Caco-2 (cell line): ENCODE measurements at places on chromosomes 2 and 18.

DNA sequence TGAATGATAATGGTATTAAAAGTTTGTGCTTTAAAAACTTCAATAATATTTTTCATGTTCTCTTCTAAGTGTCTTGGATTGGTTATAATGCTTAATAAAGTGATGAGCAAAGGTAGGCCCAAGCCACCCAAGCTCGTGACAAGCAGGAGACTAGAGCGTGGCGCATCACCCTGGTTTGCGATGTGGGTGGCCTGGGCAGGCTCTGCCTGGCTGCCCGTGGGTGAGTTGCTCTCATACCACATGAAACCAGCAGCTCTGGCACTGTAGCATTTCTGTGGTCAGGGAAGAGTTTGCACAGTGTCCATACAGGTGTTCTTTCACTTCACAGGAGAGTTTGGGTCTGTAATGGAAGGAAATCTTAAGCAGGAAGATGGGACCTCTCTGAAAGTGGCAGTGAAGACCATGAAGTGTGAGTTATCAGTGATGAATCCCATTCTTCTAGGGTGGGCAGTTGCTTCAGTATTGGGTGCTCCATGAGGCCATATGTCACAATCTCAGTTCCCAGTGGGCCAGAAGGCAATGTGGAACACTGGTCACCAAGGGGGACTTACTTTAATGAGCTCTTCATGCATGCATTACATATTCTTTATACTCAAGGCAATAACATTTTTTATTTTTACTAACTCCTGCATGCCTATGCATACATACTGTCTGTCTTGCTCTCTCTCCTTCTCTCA is 51.4 kb upstream of the TMEM87B start:
- DNase-seq: no peak

GRCh38 chr2:25297738-25298137 is 44.0 kb downstream of the DNMT3A start:
- no peak for DNase-seq

GRCh38 chr2:227260041-227260440 is 65.0 kb upstream of the MFF start:
- DNase-seq: no peak

DNA sequence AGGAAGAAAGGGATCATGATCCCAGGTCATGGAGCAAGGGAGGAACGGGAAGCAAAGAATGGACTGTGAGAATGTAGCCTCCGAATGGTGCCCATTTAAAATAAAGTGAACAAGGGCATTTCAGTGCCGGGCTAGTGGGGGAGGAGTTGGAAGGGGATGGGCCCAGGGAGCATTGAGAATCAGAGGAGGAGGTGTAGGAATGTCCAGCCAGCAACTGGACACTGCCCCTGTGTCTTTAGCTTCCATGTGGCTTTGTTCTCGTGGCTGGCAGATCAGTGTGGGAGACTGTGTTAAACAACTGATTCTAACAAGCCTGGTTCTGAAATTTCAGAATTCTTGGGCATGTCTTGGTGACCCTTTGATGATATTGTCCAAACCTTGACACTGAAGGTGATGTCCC is 1.4 kb upstream of the RNF103 start:
- no peak for DNase-seq

DNA sequence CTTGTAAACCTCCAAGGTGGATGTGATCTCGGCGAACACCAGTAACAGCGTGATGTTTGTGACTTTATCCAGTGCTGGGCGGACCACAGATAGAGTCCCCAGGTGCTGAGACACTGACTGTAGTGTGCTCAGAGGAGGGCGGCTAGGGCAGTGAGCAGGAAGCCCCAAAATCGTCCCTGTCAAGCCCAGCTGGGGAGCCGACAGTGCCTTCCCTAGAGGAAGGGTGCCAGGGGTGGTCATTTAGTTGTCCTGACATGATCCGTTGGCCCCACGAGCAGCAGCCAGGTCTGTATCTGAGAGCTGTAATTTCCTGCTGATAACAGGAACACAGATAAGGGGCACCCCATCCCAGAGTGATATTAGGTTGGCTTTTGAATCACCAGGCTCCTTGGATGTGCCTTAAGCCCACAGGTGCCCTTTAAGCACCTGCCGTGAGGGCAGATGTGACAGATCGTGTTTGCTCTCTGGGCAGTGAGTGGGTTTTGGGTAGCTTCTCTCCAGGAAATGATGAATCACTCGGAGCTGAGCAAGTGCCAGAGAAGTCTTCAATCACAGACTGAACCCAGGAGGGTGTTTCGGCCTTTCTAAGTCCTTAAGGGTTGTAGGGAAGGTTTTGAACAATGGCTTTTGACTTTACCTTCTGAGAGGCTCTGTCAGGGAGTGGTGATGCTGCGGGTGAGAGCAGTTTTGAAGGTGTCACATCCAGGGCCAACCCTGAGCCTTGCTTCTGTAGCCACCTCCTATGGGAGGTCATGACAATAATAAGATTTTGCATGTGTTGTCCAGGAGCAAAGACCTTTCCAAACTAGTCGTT is 7.7 kb downstream of the LPIN1 start:
- no peak for DNase-seq

- no peak for DNase-seq
Observed at GRCh38 chr2:12304564-12305171, 412.1 kb upstream of the TRIB2 start.

DNA sequence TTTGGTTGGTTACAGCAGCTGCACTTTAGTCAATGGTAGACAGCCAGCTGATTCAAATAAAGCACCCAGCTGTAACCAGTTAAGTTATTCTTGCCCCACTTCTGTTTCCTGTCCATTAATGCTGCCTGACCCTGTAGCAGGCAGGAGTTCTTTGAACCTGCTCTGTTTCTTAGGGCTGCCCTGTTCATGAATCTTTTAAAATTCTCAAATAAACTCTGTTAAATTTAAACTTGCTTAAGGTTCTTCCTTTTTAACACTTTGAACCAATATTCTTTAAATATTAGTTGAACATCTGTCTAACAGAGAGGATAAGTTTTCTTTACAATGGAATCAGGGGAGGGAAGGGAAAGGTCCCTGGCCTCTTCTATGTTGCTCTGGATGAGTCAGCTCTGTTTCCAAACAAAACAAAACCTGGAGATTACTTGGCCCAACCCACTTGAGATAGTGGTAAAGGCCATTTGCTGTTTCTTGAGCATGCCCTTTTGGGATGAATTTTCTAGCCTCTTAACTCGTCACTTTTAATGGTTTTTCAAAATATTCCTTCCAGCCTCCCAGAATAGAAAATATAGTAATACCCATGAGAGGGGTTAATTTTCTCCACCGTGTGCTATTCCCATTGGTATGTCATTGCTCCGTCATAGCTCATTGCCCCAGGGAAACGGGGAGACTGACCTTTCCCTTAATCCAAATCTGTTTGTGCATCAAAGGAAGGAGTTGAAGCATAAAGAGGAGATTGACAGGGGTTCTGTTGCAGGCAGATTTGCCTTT is 112.1 kb upstream of the FHL2 start:
- peak; percentile 48 for DNase-seq

DNA sequence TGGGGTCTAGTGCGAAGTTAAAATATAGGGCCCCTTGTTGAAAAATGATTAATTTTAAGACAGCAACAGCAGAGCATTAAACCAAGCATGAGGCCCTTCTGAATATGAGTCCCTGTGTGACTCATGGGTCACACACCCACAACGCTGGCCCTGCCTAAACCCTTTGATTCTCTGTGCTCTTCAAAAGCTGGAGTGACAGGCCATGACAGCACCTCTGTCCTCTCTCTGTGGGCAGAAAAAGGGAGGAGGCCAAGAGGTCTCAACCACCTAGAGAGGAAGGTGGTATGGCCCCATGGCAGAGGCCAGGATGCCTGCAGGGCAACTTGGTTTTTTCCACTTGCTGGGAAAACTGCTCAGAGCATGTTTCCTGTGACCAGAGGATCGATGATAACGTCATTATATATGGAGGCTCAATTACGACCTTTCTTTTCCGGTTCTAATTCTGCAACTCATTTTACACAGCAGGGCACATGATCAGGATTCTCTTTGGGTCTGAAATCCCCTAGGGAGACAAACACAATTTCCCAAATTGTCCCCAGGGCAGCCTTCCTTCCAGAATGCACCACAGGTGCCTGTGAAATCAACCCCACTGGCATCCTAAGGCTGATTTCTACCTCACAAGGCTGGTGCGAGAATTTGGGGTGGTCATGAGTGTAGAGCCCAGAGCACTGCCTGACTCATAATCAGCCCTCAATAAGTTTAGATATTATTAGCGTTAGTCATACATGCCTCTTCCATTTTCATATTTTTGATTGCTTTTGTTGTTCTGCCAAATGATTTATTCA is 102.0 kb upstream of the PPP1CB start:
- DNase-seq: no peak

DNA sequence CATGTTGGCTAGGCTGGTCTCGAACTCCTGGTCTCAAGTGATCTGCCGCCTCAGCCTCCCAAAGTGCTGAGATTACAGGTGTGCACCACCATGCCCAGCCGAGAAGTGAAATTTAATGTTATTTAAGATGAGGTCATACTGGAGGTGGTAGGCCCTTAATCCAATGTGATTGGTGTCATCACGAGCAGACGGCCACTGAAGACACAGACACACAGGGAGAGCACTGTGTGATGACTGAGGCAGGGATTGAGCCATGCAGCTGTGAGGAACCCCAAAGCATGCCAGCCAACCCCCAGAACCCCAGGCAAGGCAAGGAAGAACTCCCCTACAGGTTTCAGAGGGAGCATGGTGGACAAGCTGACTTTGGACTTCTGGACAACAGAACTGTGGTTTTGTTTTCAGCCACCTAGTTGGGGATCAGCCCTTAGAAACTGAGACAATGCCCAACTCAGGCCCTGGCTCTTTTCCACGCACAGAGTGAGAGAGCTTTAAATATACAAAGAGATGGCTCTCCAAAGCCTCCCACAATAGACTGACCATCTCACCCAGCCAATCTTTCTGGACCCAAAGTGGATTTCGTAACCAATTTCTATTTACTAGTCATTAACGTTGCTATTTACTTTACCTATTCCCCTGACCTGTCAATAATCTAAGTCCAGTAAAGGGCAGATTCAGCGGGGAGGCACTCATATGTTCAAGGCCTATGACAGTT is 34.2 kb downstream of the TBC1D8 start:
- DNase-seq: peak; percentile 62

DNA sequence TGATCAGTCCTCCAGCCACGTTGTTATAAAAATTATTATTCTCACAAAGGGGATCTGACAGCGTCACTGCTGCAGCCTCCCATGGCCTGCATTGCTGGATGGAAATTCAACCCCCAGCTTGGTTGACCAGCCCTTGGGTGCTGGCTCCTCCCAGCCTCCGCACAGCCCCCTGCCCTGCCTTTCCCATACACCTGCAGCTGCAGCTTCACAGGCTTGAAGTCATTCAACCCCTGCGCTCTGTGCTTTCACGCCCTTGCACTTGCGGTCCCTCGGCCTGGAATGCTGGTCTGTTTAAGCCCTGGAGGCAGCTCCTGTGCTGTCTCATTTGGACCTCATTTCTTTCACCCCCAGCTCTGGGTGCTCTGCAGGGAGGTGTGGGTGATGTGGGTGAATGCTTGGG is 860 bp upstream of the CD8A start:
- DNase-seq: no peak

DNA sequence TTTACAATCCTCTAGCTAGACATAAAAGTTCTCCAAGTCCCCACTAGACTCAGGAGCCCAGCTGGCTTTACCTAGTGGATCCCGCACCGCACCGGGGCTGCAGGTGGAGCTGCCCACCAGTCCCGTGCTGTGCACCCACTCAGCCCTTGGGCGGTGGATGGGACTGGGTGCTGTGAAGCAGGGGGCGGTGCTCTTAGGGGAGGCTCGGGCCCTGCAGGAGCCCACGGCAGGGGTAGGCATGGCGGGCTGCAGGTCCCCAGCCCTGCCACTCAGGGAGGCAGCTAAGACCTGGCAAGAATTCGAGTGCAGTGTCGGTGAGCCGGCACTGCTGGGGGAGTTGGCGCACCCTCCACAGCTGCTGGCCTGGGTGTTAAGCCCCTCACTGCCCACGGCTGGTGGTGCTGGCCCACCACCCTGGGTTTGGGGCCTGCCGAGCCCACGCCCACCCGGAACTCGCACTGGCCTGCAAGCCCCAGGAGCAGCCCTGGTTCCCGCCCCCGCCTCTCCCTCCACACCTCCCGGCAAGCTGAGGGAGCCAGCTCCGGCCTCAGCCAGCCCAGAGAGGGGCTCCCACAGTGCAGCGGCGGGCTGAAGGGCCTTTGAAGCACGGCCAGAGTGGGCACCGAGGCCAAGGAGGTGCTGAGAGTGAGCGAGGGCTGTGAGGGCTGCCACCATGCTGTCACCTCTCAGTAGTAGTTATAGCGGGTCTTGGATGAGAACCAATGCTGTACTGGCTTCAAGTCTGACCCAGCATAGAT is 255.2 kb downstream of the CDH7 start:
- no peak for DNase-seq

GRCh38 chr18:60809937-60810336 is 437.4 kb upstream of the MC4R start:
- no peak for DNase-seq

DNA sequence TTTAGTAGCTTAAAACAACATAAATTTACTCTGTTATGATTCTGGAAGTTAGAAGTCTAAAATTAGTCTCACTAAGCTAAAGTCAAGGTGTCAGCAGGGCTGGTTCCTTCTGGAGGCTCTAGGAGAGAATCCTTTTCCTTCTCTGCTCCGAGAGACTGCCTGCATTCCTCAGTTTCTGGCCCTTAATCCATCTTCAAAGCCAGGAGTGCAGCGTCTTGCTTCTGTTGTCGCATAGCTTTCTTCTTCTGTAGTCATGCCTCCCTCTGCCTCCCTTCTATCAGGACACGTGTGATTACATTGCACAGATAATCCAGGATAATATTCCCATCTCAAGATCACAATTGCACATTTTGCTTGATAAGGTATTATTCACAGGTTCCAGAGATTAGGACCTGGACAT is 35.1 kb downstream of the DAPL1 start:
- DNase-seq: peak; percentile 53

GRCh38 chr2:117935456-117935855 is 78.4 kb downstream of the CCDC93 start:
- no peak for DNase-seq

GRCh38 chr2:112032689-112033465 is 22.2 kb upstream of the TMEM87B start:
- DNase-seq: no peak

DNA sequence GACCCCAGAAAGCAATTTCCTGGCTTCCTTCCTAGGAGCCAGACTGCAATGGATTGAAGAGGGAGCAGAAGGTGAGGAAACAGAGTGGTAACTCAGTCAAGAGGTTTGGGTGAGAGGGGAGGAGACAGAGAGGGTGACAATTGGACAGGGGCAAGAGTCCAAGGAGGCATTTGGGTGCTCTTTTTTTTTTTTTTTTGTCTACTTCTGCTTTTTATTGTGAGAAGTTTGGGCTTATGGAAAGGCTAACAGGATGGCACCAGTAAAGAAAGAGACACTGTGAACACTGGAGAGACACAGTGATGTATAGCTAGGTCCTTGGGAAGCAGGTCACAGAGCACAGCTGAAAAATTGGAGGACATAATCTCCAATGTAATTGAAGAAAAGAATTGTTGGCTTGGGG is 25.0 kb downstream of the CYBRD1 start:
- DNase-seq: no peak

DNA sequence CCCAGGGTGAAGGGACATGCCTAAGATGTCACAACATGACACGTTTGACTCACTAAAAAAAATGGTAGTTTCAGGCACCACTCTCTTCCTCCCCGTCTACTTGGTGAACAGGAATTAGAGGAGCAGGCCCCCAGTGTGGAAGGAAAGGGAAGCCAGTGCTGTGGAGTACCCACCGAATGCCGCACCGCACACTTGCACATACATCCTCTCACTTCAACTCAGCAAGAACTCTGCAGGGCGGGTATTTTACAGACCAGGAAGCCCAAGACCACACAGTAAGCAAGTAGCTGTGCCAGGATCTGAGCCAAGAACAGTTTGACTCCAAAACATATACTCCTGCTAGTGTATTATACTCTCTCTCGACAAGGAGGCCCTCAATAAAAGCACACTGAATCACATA is 69.8 kb downstream of the BCL2 start:
- no peak for DNase-seq
